ENCODE measurements at places on chromosomes 4 and X. TPM values are rescaled to one million over a fixed set of nuclear protein-coding genes. Genes with fewer than 3 reads are reported as not detected.

Gene BEX3
- 591 TPM for polyA plus RNA-seq

GRCh38 chr4:54661686-54662085 is 3.9 kb downstream of the KIT start:
- DNase-seq = no peak

Gene PTTG2
- not detected for polyA plus RNA-seq

- DNase-seq = no peak
Measured at GRCh38 chr4:177131736-177132135, 177.9 kb upstream of the NEIL3 start.

DNA sequence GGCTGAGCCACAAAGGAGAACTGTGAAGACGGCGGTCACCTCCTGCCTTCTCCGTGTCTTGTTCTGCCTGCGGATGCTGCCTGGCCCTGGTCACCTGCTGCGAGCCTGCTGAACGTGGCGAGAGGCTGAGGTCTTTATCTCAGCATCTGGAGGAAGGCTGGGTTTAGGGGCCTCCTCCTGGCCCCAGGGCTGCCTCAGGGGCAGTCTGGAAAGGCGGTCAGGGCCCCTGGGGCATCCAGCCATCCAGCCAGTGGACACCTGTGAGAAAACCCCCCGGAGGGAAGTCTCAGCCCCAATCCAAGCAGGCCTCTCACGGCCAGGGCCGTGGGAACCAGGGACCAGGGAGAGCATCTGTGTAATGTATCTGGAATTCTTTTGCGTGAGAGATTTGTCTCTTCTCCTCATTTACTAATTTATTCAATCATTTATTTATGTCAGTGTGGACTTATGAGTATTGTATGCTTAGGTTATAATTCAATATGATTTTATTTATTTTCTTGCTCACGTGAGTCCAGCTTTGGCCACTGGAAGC is 11.3 kb downstream of the PDE6B start:
- no peak for DNase-seq

GRCh38 chrX:119145241-119145653 is 17.6 kb upstream of the KIAA1210 start:
- DNase-seq = no peak

DNA sequence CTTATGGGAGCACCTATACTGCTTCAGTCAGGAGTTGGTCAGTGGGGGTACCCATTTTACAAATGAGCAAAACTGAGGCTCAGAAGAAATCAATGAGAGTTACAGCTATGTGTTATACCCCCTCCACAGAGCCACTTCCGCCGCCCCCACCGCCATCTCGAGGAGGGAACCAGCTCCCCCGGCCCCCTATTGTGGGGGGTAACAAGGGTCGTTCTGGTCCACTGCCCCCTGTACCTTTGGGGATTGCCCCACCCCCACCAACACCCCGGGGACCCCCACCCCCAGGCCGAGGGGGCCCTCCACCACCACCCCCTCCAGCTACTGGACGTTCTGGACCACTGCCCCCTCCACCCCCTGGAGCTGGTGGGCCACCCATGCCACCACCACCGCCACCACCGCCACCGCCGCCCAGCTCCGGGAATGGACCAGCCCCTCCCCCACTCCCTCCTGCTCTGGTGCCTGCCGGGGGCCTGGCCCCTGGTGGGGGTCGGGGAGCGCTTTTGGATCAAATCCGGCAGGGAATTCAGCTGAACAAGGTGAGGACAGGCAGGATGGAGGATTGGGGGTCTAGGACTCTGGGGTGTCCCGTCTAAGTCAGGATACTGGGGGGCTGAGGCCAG is 5.0 kb downstream of the WAS start:
- DNase-seq = no peak

- no peak for DNase-seq
Measured at GRCh38 chrX:1751781-1752180, 136.9 kb downstream of the ASMT start.

GRCh38 chr4:139469216-139469615 is 15.3 kb downstream of the RAB33B start:
- no peak for DNase-seq

- DNase-seq = no peak
Measured at GRCh38 chrX:124223524-124223923, 108.9 kb upstream of the TEX13D start.

Gene PLAC1
- polyA plus RNA-seq = 5.8 TPM

GRCh38 chrX:21529771-21530170 is 128.4 kb downstream of the KLHL34 start:
- no peak for DNase-seq

- no peak for DNase-seq
Measured at GRCh38 chrX:153685751-153686696, 1.7 kb upstream of the SLC6A8 start.

GRCh38 chr4:7247946-7248345 is 55.6 kb downstream of the SORCS2 start:
- no peak for DNase-seq

- DNase-seq = no peak
Measured at GRCh38 chr4:139229534-139230039, 50.4 kb downstream of the MGARP start.

Gene ENOPH1
- 80.7 TPM for polyA plus RNA-seq

DNA sequence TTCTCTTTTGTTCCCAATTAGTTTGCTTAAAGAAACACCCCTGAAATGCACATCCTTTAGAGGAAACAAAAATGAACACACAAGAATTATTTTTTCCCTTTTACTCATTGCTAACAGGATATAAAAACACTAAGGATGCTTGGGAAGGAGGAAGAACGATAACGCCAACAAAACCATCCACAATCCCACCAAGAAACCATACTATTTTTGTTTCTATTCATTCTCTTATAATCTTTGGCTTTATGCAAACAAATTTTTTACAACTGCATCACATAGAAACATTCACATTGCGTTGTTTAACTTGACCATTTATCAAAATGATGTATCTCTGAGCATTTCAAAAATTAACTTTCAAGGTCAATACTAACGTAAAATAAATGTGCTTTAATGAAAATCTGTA is 12.0 kb downstream of the APBB2 start:
- DNase-seq = no peak

- no peak for DNase-seq
Measured at GRCh38 chr4:1663549-1663948, 20.6 kb downstream of the FAM53A start.

DNA sequence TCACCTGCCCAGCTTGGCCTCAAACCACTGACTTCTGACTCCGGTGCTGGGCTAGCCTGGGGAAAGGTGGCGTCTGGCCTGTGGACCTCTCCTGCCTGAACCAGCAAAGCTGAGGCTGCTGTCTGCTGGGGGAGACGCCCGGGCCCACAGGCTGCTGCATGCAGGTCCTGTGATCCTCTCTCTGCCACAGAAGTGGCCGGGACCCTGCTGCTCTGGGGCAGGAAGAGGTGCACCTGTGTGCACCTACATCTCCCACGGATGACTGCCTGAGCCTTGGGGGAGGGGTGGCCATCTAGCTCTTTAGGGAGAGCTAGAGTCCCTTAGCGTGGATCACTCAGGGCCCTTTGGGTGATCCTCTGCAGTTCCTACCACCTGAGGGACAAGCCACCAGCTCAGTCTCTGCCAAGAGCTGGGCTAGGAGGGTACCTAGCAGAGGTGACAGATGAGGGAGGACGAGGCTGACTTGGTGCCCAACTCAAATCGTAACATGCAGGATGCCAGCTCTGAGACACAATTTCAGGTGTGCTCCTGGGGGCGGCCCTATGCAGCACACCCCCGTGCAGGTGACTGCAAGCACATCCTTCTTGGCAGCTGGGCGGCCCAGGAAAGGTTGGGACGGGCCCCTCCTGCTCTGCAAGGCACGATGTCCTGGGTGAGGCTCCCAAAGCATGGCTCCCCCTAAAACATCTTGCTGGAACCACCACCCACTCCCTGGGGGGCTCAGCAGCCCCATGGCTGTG is 22.5 kb downstream of the LETM1 start:
- no peak for DNase-seq

DNA sequence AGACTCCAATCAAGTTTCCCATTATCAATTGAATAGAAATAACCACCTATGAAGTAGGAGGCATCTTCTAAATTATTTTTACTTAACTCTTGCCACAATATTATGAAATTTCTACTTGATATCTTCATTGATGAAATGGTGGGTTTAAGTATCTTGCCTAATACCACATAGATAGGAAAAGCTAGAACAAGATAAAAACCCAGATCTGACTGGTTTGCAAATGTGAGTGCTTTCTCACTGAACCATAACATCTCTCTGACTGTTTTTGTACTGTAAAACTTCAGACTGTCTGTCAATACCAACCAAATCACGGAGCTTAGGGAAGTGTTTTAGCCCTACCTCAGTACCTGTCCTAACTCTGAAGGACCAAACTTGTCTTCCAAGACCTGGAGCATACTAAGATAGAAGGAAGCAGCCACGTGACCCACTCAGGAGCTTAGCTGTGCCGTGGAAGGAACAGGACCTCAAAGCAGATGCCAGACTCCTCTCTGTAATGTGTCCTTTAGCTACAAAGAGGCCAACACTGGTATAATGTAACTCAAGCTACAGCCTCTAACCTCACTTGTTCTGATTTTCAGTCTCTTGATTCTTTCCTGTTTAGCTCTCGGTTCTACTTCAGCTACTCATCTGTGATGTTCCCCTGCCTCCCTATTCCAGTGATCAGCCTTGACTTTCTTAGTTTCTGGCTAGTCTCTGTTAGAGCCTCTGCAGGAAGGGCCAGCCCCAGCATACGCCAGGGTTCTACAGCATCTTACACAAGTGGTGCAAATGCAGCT is 84.4 kb downstream of the LRP2BP start:
- no peak for DNase-seq

Gene TMEM144
- polyA plus RNA-seq = 6.0 TPM

GRCh38 chr4:56210397-56210796 is 176.9 kb downstream of the AASDH start:
- DNase-seq = no peak

Gene MTHFD2L
- polyA plus RNA-seq = 22.7 TPM

Gene IGSF1
- polyA plus RNA-seq = 15.4 TPM

Gene SERPINA7
- polyA plus RNA-seq = 0.40 TPM

Gene ODAPH
- not detected for polyA plus RNA-seq

Gene PNMA3
- 24.7 TPM for polyA plus RNA-seq

- DNase-seq = no peak
Measured at GRCh38 chrX:66008328-66008970, 31.4 kb downstream of the VSIG4 start.

GRCh38 chr4:61245069-61245714 is 45.1 kb downstream of the ADGRL3 start:
- DNase-seq = no peak

DNA sequence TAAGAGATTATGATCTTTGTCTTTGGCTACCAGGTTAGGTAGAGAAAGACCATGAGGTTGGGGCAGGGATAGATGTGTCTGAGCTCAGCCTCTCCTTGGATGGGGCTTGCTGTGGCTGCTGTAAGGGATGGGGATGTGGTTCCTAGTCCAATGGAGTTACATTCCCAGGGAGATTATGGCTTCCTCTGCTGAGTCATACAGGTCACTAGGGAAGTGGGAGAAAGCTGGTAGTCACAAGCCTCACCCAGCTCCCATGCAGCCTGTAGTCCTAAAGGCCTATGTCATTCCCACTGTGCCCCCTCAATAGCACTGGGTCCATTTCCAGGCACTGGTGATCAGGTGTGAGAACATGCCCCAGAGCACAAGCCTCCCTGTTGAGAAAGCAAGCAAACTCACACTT is 70.6 kb upstream of the CENPE start:
- DNase-seq = no peak

DNA sequence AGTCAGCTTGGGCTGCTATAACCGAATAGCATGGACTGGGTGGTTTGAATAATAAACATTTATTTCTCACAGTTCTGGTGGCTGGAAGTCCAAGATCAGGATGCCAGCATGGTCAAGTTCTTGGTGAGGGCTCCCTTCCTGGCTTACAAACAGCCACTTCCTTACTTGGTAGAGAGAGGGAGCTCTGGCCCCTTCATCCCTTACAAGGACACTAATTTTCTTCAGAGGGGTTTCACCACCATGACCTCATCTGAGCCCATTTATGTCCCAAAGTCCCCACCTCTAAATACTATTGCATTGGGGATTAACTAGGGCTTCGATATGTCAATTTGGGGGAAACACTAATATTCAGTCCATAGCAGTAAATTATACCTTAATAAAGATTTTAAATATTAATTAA is 61.8 kb downstream of the CLNK start:
- DNase-seq = no peak

GRCh38 chrX:108223585-108223984 is 132.0 kb downstream of the ATG4A start:
- no peak for DNase-seq

GRCh38 chr4:89836897-89837384 is at the start of gene SNCA:
SNCA (minus strand) TSS chr4:89837161; CDS start chr4:89835667, 1,494 bp downstream.
- DNase-seq = peak; percentile 71

GRCh38 chr4:119002476-119002875 is 113.8 kb downstream of the SYNPO2 start:
- no peak for DNase-seq

DNA sequence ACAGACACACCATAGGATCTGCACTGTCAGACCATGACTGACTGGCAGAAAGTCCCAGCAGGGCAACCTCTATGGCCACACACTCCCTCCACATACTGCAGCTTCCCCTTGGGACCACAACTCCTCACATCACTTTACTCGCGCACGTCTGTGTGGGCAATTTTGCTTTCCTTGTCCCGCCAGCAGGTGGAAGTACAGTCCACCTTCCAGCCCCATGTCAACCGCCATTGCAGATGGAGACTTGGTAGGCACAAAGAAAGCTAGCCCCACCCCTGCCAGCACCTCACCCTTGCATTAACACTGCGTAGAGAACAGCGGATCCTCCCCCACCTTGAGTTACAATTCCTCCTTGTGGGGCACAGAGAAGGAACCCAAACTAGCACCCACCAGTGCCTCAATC is 74.4 kb upstream of the NAP1L2 start:
- no peak for DNase-seq

GRCh38 chrX:85903692-85904471 is 143.5 kb downstream of the CHM start:
- no peak for DNase-seq

DNA sequence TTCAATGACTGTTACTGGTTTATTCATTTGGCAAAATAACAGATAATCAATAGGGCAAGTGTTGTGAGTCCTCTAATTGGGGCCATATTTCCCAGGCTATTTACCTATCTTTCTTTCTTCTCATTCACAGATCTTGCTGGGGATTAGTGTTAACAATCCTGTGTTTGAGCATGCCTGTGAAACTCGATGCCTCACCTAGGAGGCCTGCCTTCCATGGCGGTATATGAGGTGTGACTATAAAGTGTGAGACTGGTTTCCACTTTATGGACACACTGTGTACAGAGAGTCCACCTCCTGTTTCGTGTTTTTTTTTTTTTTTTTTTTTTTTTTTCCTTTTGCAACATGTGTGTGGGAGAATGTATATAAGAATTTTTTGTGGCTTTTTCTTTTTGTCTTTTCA is 199.3 kb downstream of the BMPR1B start:
- no peak for DNase-seq

DNA sequence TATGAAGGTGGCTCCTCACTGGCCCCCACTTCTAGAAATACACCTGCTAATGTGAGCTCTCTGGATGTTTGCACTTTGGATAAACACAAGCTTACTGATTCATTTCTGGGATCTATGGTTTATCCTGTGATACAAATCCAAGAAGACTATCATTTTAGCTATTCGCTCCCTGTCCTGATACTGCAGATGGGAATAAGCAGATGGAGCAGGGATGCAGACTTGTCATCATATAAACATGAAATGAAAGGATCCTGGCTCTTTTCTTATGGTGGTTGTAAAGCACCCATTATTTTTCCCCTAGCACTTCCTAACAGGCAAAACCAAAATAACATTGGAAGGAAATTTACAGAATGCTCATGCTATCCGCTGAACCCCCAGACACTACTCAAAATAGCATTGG is 162.9 kb upstream of the NOCT start:
- DNase-seq = no peak
